ENCODE measurements at places on chromosomes 2 and 18.

- DNase-seq: no peak
These were observed 109.6 kb downstream of the COLEC12 start for GRCh38 chr18:390741-391478.

- no peak for DNase-seq
These were observed 98.2 kb downstream of the GAREM1 start for GRCh38 chr18:32372381-32373061.

DNA sequence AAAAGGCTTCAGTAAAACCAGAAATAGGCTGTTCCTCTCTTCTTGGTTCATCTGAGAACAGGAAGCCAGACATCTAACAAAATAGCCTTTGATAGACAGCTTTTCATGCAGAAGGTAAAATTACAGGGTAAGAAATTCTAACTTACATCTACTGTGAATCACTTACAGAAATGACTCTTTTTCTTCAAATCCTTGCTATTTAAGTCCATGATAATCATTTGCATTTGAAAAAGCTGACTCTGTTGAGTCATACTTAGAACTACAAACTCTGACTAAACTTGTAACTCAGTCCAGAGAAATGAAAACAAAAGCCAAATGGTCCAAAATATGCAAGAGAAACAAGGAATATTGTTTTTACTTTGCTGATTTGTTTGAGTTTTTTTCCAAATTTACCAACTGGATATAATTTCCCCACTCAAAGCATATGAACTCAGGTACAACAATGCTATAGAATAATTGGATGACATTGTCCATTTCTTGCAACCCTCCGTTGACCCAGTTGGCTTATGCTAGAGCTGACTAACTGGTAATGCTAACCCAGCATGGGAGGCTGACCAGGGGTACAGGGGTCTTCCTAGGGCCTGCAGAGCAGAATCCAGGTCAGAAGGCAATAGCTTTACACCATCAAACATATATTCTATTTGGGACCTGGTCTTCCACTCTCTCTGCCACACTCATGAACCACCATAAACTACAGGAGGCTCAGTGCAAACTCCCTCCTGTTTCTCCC, 18.8 kb upstream of the MREG start:
- DNase-seq: no peak

DNA sequence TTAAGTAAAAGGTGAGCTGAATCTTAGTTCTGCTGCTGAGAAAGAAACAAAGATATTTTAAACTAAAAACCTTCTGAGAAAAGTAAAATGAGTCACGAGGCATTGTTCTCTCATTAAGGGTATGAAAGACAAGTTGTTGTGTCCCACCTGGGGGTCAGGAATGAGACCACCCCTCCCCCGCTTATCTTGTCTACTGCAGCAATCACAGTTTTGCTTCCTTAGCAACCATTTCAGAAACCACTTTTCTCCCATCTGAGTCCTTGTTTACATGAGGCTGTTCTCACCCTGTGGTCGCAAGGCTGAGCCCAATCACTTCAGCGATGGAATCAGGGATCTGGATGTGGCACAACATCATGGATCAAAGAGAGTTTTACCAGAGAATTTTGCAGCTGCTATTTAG, 377.6 kb upstream of the NETO1 start:
- no peak for DNase-seq

DNA sequence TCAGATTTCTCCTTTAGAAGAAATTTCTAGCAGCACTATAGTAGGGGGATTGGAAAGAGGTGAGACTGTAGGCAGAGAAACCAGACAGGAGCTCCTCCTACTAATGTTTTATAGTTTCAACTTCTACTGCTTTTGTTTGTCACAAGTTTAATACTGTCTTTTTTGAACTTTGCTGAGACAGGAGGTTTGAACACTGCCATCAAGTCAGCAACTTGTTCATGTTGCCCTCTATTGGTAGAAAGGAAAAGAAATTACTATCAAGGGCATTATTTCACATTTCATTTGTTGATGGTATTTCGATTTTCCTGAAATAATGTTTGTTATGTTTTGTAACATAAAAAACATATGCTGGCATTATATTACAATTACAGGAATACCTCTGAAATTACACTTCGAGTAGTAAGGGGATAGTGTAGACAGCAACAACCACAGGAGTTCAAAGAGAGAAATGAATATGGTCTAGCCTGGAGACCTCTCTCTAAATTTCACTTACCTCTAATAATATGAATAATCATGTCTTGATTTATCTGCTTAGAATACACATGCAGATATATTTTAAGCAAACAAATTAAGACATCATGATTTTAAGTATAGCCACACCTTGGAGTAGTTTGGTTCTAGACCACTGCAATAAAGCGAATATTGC, 12.4 kb upstream of the CCDC88A start:
- DNase-seq: peak; percentile 22

DNA sequence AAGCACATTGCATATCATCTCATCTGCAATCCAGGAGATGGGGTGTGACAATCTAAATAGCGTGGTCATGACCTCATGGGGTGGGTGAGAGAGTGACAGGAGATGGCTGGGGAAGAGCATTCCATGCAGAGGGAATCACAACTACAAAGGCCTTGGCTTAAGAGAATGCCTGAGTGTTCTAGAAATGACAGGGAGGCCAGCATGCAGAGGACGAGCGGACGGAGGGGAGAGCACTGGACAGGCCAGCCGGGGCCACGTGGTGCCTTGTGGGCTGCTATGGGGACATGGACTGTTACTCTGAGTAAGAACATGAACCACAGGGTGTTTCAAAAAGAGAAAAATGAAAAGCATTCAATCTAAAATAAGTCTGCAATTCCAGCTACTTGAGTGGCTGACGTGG, 117.9 kb upstream of the ODC1 start:
- DNase-seq: no peak

DNA sequence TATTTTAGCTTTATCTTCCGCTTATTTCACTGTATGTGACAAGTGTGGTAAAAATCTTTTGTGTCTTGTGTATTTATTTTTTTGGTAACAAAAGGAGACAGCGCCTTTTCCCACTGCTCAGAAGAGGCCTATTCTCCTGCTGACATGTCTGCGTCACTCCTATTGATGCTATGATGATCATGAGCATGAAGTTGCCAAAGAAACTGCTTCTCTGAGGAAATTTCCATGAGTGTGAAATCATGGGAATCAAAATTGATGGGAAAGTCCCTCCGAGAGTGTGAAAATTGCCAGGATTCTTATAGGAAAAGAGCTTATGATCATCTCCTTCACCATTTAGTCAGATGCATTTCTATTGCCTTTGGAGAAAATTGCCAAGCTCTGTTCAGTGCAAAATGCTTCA, 36.5 kb upstream of the DARS1 start:
- no peak for DNase-seq

DNA sequence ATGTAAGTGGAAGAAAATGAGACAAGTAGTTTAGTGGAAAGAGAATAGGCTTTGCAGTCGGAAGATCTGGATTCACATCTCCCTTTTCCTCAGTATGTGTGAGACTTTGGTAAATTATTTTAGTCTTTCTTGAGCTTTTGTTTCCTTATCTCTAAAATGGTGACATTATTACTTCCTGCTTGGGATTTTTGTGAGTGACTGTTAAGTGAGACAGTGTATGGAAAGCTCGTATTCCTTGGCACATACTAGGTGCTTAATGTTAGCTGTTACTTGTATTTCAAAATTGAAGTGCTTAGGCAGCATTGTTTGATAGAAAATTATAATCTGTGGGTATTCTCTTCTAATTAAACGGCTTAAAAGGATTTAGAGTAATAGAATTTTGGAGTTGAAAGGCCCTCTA, 2.0 kb downstream of the ZNF638 start:
- no peak for DNase-seq

DNA sequence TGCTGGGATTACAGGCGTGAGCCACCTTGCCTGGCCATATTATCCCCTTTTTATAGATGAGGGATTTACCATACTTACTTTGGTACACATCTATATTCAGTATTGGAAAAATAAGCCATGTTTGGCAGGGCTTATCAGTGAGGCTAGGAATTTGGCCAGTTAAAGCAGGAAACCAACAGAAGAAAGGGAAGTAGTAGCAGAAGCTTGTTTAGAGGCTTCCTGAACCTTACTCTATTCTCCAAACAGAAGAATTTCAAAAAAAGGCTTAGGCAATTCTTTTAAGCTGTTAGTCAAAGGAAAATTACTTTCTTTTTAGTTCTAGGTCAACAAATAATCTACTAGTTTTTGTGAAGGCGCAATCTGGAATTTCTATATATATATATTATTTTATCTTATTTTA, 3.2 kb upstream of the GLS start:
- no peak for DNase-seq

- no peak for DNase-seq
These were observed 56.5 kb upstream of the TWIST2 start for GRCh38 chr2:238791354-238791753.

GRCh38 chr18:58269931-58270330, 225.9 kb downstream of the NEDD4L start:
- DNase-seq: no peak

DNA sequence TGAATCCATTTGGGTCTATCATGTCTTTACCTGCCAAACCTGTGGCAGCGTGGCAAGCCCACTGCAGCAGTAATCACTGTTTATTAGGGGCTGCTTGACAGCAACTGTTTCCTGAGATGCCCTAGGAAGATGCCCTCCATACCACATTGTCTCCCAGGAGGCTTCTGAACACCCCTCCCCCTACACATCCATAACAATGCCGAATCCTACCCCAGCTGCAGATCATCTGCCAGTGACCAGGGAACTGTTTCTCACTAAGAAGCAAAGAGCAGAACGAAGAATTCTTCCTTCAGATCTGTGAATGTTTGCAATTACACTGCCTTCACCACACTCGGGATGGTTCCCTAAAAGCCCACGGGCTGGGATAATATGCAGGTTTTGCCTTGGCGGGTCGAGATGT, 127.8 kb downstream of the VIT start:
- no peak for DNase-seq

DNA sequence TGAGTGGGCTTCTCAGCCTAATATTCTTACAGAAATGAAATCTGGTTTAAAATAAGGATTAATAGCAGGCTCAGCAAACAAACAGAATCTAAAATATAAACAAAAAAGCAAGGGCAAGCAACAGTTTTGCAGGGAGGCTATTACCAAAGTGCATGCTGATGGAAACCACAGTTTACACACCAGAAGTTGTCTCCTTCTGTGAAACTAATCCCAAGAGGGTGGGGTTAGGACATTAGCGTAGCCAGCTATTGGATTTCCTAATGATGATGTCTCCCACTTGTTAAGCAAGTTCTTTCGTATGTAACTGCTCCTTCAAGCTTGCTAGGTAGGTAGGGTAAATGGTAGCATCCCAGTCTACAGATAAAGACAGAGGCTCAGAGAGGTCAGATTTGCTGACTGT, 65.0 kb upstream of the TSPYL6 start:
- DNase-seq: no peak

DNA sequence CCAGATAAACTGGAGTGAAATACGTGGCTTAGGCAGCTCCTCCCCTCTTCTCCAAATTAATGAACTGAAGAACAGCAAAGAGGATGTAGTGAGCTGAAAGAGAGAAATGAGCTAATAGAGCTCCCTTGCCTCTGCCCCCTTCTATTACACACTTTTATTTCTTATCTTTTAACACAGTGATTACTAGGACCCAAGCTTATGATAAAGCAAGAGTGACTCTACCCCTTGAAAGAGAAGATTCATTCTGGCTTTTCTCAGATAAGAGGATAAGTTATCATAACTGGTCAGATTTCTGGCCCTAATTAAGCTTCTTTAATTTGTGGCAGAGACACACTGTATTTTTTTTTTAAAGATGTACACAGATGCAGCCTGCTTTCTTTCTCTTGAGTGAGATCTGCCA, 102.2 kb downstream of the MSTN start:
- peak; percentile 23 for DNase-seq

DNA sequence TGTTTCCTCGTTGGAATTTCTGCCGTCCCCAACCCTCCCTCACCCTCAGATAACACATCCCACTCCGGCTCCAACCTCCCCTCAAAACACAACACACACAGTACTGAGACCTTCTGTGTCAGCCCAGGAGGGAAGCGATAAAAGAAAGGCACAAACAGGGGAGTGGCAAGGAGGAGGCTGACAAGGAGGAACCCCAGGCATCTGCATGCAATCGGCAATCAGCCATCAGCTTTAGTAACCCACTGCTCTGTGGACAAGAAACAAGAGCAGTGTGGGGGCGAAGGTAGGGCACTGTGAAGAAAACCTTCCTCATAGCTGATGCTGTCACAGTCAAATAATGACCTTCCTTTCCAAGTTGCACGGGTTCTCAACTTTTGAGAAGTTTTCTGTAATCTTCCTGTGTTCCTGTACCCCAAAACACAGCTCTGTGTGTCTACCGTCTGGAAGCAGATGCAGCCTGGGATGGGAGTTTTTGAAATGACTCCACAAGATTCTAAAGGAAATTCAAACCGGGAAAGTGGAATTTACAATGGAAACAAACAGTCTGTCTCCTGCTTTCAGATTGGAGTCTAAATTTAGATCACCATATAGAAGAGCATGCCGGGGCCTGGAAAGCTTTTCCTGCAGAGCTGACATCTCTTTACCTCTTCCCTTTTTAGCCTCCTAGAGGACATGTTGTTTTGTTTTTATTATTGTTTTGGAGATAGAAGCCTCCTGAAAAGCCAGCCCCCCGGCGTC, 16.4 kb upstream of the LPIN2 start:
- no peak for DNase-seq

DNA sequence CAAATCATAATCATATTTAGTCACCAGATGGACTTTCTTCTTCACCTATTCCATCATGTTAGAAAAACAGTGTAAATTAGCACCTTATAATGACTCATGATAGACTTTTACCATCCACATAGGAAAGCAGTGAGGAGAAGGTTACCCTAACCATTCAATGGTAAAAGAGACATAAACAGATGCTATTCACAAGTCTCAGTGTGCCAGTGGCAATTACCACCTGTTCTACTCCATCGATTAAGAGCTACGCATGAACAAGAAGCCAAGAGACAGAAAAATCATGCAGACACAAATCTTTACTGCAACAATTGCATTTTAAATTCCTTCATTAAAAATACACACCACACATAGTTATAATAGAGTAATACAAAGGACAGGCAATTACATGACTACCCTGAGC, 106.7 kb upstream of the CHAC2 start:
- no peak for DNase-seq

DNA sequence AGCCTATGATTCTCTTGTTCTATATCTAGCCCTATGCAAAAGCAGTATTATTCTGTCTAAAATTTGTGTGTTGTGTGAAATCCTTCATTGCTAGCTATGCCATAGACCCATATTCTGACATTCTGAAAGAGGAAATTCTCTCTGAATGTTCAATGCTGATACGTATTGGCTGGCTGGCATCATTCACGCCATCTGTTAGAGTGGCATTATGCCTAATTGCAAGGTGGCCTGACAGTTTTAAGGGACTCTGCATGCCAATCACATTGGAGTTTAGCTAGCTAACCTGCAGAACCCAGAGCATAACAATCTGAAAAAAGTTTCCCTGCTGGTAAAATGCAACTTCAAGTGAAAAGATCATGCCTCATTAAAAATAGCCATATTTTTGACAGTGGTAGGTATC, 316.0 kb downstream of the SOX11 start:
- no peak for DNase-seq
